M059J (cell line): ENCODE measurements at places on chromosomes 7 and 10. TPM values are rescaled to one million over a fixed set of nuclear protein-coding genes. Genes with fewer than 3 reads are reported as not detected.
A peak's percentile ranks its signal among the peaks of the same experiment; 100 is the strongest.

Gene ZNF467
- 0.96 TPM in 1 of 2 replicates, not detected in the other for total RNA-seq

DNA sequence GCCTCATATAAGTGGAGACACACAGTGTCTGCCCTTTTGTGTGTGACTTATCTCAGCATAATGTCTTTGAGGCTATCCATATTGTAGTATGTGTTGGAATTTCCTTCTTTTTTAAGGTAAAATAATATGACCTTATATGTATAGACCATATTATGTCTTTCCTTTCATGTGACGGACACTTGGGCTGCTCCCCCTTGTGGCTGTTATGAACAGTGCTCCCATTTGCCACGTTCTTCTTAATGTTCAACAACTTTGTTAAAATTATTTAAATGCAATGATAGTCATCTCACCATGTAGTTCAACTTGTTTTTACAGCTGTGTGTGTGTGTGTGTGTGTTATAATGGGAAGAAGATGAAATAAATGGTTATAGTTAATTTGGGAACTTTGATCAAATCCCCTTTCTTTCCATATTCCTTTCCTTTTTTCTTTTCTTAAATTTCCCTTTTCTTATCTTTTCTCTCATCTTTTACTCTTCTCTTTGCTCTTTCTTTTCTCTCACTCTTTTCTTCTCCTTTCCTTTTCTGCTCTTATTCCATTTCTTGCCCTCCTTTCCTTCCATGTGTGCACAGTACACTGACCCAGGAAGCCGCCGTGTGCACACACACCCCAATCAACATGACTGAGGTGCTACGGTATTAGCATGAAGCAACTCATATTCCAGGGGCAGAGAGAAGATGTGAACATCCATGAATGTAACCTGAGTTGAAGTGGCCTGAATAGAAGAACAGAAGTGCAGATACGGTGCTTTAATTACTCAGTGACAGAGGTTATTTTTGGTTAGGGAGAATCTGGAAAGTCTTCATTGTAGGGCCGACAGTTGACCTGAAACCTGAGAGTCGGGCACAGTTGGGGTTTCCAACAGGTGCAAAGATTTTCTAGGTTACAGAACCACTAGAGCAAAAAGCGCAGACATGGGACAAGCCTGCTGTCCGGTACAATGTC lies 596.6 kb downstream of the SDK1 start:
- peak; percentile 27 for DNase-seq

DNA sequence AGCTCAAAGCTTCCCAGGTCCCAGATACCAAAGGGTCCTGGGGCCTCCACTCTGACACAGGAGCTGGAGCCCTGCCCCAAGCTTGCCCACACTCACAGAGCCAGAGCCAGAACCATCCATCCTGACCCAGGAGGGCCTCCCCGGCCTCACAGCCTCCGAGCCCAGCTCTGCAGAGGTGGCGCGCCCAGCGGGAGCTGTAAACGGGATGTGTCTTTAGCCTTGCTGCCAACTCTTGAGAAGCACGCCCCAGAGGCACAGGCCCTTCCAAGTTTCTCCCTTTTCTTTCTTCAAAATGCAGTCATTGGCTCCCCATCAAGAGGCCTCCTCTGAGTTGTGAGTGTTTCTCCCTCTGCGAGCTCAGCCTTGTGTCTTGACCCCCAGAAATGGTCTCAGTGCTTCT lies 75.0 kb downstream of the PDGFA start:
- no peak for DNase-seq

GRCh38 chr7:28301148-28301641 lies 111.1 kb upstream of the CREB5 start:
- no peak for DNase-seq

DNA sequence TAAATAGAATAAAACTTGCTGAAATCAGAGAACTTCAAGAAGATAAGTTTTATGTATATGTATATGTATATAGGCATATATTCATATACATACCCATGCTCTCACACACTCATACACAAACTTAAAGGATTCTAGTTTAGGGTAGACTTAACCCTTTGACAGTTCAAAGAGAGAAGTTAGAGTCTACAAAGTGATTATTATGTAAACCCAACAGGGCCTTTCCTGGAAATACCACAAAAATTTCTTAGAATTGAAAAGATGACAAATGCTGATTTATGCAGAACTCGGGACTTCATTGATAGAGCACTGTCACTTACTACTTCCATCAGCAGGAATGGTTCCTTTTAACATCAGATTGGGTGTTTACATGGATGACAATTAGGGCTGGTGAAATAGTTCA lies 763.5 kb downstream of the AUTS2 start:
- DNase-seq = no peak

DNA sequence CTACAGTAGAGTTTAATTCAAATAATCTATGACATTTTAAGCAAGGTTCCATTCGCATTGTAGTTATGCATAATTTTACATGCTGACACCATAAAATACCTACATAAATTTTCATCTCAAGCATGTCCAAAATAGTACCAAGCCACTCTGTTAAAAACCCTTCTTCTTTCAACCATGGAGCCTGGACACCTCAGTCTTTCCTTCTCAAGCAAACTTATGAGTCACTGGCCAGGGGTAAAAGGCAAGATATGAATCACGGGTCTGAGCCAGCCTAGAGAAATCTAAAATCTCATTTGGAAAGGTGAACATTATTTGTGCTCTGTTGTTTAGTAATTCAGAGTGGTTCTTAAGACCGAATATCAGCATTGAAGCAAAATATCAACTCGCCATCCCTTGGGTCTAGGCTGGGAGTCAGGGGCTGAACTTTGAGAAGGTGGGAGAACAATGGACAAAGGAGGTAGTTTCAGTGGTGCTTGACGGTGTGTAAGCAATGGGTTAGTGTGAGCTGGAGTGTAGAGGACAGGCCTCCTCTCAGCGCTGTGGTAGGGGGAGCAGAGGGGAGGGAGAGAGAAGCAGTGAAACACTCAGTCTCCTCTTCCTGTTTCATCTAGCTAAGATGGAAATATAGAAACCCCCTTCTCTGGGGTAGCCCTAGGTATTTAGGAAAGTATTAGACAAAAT lies 19.1 kb upstream of the GPAM start:
- DNase-seq = peak; percentile 81

Gene FAM25G
- not detected in 2 replicates for total RNA-seq

Gene AASS
- 2.4 and 4.7 TPM in 2 replicates for total RNA-seq

DNA sequence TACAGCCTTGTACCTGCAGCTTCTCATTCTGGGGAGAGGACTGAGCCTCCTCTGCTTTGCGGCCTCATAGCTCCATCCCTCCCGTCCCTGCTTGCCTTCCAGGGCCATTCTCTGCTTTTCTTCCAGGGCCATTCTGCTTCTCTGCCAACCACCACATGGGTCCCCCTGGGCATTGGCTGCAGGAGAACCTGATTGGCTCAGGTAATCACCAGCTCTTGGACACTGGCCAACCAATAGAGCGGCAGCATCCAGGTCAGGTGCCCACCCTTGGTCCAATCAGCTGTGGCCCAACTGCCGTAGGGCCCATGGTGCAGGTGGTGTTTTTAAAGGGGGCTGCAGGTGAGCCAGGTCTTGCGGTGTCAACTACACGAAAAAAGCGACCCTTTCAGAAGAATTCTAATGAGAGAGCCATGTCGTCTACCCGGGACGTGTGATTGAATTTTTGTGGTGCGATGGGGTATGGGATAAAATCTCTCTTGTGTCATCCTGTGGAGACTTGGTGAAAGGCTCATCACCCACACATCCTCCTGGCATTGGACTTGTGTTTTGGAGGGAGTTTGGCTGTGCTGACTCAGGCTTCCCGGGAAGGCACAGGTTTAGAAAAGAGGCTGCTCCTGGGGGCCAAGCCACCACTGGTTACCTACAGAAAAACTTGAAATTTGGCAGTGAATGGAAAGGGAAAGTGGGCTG lies 46.0 kb upstream of the PODXL start:
- peak; percentile 78 for DNase-seq

DNA sequence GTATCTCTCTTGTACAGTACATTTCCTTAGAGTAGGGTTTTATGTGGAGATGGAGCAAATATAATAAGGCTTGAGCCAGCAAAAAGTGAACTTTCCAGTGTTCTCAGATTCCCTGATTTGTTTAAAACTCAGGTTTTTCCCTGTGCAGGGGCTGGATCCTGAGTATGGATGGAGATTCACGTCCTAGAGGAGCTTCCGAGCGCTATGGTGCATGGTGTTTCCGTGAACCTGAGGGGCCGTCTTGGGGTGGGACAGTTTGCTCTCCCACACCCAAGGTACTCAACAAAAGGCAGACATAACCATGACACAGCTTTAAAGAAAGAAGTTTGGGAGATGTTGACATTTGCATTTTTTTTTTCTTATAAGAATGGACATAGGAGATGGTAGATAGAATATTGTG lies 122.5 kb downstream of the SEC23IP start:
- DNase-seq = no peak

DNA sequence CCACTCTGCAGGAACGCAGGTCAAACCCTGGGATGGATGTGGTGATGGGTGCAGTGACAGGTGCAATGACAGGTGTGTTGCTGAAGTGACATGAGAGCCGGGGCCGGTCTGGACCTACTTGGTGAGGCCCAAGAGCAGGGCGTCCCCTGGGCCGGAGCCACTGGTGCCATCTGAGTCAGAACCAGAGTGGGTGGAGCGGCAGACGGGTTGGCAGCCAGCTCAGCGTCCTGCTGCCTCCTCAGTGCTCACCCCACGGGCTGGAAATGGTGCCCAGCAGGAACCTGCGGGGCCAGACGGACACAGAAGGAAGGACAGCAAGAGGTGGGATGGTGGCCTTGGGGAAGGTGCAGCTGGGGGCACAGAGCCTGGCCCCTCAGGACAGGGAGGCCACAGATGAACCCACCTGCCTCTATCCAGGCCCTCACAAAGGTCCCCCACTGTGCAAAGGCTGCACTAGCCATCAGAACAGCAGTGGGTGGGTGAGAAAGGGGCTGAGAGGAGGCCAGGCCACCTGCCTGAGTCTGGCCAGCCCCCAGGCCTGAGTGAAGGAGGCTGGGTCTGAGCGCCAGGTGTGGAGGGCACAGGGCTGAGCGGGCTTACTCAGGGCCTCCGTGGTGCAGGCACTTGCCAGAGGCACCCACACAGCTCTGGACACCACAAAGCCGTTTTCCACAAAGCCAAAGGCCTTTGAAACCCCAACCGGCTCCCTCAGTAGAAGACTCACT lies 129.0 kb upstream of the PPP2R2D start:
- DNase-seq = no peak

DNA sequence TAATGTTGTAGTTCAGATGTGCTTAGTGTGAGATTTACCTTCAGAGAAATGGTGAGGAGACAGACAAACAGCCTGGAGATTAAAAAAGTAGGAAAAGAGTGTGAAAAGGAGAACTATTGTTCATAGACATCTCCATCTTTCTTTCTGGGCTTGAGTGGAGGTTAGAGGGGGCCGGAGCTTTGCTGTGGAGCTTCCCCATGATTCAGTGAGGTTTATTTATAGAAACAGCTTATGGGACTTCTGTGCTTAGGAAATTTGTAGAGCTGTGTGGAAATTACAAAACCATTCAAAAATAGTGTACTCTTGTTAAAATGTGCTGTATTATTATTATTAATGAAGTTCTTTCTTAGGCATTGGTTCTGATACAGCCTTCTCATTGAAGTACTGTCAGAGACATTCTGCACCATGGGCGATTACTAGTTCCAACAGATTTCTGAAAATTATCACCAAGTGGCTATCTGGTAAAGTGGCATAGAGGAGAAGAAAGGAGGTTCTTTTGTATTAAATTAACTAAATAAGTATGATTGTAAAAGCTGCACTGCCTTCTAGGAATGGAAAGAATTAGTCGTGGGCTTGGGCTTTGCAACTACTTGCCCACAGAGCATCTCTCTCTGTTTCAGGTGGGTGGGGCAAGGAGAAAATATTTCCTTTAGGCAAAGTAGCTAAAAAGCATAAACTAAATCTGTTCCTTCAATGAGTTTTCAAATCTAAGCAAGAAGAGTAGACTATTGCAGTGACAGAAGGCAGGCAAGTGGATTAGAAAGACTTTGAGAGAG lies 8.7 kb upstream of the TCAF1 start:
- no peak for DNase-seq
